ENCODE measurements at places on chromosomes 16 and 17.

DNA sequence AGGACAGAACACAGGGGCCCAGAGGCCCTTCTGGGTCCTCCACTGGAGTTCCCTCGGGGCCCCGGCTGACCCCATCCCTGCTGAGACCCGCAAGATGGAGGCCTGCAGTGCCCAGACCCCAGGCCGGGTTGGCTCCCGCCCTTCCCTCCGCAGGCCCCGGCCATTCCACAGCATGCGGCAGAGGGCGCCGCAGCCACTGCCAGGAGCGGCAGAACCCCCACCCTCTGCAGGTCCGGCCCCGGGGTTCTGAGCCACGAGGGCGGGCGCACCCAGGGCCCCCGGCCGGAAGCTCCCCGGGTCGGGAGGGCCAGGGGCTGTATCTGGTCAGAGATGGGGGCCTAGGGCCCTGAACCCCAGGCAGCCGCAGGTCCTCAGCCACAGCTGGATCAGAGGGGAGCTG lies 2.4 kb upstream of the PERCC1 start:
- no peak for DNase-seq

DNA sequence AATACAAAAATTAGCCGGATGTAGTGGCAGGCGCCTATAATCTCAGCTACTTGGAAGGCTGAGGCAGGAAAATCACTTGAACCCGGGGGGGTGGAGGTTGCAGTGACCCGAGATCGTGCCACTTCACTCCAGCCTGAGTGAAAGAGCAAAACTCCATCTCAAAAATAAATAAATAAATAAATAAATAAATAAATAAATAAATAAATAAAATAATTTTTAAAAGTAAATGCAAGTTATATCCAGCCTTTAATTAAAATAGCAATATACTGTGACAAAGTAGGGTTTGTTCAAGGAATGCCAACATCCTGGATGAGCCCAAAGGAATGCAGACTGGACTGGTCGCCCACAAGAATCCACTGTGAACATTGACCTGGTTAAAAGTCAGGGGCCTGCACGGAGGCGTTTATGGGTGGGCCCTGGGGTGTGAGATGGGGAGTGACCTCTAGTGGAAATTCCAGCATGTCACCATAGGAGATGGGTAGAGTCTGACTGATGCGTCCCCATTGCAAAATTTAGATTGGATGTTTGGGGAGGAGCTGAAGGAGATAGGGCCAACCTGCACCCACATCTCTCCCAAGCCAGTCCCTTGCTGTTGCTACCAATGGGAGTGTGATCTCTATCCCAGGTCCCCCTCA lies 9.7 kb upstream of the PIK3R5 start:
- DNase-seq: no peak

- DNase-seq: no peak
Observed at GRCh38 chr17:50213026-50214022, 11.9 kb upstream of the COL1A1 start.

- DNase-seq: no peak
Observed at GRCh38 chr17:59167571-59168001, 12.0 kb downstream of the PRR11 start.

GRCh38 chr17:19390951-19391350 lies 4.0 kb upstream of the MFAP4 start:
- no peak for DNase-seq

GRCh38 chr17:76696763-76697701 lies 13.7 kb downstream of the MXRA7 start:
- DNase-seq: no peak

GRCh38 chr17:27778183-27778582 lies 22.1 kb downstream of the NOS2 start:
- no peak for DNase-seq

GRCh38 chr16:12721841-12722421 lies 81.8 kb downstream of the CPPED1 start:
- no peak for DNase-seq

- no peak for DNase-seq
Observed at GRCh38 chr17:49616601-49617131, 41.0 kb downstream of the NXPH3 start.

GRCh38 chr16:20107083-20107482 lies 33.4 kb upstream of the GPR139 start:
- DNase-seq: no peak

DNA sequence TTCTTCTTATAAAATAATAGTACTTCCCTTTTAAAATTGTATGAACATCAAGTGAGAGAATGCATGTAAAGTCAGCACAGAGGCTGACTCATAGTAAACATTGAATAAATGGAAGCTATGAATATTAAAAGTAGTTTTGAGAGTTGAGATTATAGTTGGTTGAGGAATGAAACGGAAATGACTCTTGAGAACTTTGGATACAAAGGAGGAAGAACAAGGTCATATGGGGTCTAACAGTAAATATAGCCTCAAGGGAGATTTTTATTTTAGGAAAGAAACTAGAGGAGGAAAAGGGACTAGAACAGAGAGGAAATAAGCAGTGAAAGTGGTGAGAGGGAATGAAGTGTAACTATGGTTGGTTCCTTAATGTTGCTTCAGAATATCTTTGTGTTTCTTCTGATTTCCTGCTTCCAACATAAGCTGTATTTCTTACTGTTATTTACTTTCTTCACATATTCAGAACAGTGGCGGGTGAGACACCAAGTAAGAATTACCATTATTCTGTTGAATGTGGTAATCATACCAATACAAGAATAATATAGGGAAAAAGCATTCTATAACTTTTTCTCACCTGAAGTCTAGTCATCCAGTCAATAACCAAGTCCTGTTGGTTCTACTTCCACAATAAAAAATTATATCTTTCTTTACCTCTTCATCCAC lies 165.1 kb downstream of the CHD9 start:
- DNase-seq: no peak

- no peak for DNase-seq
Observed at GRCh38 chr17:39001703-39002637, 34.8 kb upstream of the FBXO47 start.

GRCh38 chr17:81440511-81441244 lies 45.4 kb downstream of the BAHCC1 start:
- peak; percentile 54 for DNase-seq

GRCh38 chr17:66507103-66507923 lies 204.9 kb downstream of the PRKCA start:
- DNase-seq: no peak

DNA sequence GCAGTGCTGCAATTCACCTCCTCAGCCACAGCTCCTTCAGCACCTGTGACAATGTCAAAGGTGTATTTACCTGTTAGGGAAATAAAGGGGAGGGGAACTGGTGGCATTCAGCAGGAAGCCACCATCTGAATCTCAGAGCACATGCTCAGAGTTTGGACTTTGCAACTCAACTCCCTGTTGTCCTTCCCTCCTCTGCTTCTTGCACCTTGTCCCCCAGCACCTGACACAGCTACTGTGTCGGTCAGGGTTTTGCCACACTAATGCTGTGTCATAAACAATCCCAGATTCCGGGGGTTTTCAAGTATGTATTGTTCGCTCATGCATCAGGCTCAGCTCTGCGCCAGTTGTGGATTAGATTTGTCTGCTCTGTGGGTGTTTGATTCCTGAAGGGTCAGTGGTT lies 43.7 kb downstream of the HSBP1 start:
- DNase-seq: no peak

GRCh38 chr17:19713901-19714361 lies 2.5 kb downstream of the SLC47A2 start:
- no peak for DNase-seq

DNA sequence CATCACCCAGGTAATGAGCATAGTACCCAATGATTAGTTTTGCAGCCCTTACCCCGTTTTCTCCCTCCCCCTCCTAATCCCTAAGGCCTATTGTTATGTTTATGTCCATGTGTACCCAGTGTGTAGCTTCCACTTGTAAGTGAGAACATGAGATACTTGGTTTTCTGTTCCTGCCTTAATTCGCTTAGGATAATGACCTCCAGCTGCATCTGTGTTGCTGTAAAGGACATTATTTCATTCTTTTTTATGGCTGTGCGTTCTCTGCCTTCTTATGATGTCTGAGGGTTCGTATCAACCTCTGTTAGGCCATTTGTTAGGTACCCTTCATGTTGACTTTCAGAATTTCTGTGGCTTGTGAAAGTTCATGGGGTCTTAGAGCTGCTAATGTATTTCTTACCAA lies 31.0 kb downstream of the CTCF start:
- no peak for DNase-seq

DNA sequence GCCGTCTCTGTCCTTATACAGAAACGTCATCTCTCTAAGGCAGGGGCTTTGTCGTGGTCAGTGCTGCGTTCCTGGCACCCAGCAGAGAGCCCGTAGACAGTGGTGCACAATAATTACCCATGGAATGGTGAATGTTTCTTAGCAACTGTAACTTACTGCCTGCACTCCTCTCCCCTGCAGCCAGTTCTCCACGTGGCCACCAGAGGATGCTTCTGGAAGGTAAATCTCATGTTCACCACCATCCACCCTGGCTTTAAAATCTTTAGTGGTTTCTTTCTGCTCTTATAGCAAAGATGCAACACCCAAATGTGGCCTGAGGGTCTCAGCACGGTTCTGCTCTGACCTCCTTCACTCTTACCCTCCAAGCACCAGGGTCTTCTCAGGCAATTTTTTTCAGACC lies 150.8 kb downstream of the GRIN2A start:
- DNase-seq: no peak

- no peak for DNase-seq
Observed at GRCh38 chr16:31695667-31696066, 168.0 kb downstream of the AHSP start.

DNA sequence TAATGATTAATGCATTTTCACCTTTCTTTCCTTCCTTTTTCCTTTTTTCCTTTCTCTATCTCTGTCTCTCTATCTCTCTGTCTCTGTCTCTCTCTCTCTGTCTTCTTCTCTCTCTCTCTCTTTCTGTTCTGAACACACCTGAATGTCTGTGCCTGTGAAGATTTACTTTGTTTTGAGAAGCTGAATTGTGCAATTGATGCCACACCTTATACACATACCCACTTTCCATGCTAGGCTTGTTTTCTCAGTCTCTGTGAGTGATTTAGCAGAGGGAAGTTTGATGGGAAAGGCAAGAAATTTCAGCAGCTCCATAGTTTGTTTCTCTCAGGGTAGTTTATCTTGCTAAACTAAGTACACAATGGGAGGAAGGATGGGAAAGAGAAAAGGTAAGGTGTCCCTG lies 9.3 kb upstream of the CAPNS2 start:
- no peak for DNase-seq

DNA sequence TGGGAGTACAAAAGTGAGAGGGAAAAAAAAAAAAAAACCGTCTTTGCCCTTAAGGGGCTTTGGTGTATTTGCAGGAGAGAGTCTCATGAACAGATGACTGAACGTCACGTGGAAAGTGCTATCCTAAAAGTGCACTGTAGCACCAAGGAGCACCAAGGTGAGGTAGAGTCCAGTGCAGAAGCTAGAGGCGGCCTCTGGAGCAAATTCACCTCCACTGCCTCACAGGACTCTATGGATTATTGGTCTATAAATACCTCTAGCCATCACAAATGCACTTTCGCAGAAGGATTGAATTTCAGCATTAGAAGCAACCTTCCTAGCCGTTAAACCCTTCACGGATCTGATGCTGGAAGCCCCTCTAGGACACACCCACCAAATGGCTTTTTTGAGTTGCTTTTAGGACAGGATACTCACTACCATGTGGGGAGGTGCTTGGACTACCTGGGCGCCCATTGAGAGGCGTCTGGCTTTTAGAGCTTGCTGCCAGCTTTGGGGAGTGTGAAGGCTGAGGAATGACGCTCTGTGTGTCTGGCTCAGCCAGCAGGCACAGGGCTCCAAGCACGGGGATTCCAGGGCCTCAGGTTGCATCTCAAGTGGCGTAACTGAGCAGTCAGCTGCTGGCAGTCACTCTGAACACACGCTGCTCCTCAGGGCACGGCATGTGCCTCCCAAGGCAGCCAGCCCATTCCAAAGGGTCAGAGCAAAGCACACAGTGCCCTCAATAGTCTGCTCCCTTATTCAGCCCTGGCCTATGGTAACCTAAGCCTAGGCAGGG lies 52.7 kb downstream of the CDRT4 start:
- peak; percentile 17 for DNase-seq

DNA sequence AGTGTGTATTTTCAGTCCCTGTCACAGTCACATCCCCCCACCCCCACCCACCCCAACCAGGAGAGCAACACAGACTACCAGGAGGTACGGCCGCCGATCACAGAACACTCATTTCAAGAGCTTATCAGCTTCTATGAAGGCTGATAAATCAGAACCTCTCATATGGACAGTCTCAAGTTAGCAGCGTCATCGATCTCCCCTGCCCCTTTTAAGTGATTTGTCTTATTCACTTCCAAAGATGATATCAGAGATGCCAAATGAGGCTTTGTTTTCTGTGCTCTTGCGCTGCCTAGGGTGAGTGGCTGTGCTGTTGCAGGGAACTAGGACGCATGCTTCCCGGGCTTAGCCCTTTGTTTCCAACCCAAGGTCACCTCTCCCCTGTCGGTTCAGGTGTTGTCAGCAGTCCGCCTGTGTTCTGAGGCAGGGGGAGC lies 26.8 kb upstream of the PMFBP1 start:
- peak; percentile 76 for DNase-seq

DNA sequence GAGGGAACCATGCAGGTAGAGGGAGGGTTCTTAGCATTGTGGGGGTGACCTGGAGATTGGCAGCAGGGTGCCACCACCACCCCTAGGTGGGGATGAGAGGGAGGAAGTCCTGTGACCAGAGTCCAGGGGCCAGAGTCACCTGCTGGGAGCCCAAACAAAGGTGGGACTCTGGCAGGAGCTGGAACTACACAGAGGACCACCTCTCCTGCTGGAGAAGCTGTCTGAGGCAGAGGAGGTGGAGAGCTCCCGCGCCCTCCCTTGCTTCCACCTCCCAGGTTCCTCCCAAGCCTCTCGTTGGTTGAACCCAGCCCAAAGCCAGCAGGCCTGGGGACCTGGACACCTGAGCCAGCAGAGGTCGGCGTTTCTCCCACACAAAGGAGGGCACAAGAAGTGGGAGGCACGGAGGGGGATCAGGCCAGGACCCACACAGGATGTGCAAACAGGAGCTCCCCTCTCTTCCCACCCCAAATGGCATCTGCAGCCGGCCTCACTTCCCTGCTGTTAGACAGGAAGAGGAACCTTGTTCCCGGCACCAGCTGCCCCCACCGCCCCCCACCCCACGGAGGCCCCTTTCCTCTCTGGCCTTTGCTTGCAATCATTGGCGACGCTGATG lies 154.6 kb downstream of the SEC14L1 start:
- DNase-seq: no peak

- no peak for DNase-seq
Observed at GRCh38 chr17:39014044-39014794, 47.0 kb upstream of the FBXO47 start.

DNA sequence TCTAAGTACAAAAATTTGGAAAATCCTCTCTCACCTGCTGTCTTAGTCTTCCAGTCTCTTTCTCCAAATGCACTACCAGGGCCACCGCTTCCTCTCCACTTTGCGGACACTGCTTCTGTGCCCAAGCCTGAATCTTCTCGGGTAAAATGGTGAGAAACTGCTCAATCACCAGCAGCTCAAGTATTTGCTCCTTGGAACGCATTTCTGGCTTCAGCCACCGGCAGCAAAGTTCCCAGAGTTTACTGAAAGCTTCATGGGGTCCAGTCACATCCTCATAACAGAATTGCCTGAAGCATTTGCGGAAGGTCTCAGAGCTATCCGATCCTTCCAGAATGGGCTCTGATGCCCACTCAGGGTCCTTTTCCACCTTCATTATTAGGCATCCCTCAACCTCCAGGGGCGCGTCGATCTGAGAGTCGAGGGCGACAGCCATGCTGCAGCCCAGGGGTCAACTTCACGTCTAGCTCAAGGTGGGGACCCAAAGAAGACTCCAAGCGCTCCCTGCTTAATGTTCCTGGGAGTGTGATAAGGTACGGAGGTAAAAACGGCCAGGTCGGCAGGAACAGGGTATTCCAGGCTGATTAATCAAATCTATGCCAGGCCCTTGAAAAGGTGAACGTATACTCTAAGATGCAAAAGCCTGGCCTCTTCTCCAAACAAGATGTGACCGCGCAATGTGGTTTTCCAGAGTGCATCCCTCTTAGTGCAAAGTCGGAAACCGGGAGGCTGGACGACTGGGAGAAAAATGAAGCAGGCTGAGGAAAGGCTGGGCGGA lies 763 bp downstream of the ZKSCAN2 start:
- peak; percentile 58 for DNase-seq
